Fibroblast of skin of left quadriceps (primary cell): ENCODE measurements at places on chromosomes 2 and 18.

DNA sequence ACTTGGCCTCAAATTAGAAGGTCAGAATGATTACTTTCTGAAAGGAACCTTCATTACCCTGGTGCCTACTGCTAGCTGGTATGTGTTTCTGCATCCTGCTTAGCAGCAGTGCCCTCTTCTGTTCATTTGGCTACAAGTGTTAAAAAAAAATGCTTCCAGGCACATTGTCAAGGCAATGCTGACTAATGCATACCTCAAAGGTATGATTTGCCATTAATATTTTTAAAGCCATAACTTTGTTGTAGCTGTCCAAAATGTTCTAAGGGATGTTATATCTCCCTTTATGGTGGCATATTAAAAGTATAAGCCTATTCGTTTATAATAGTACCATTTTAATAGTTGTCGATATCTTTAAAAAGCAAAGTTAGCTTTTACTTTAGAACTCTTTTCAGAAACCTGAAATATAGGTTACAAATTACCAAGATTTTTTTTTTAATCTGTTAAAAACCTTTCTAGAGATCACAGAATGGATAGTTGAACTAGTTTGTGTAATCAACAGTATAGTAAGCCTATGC, 52.0 kb upstream of the FAM171B start:
- peak; percentile 44 for DNase-seq

DNA sequence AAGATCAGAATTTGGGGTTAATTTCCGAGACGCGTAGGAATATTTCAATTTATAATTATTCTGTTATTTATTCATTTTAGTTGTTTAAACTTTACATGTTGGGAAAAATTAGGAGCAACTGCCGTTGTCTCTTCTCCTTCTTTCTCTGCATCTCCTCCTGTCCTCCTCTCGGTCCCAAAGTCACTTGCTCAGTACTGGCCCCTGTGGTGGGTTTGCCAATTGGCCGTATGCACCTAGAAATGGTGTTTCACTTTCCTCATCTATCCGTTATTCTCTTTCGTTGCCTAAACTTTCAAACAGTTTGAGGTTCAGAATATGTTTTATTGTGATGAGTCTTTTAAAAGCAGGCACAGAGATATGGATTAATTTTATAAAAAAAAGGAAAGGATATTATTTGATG, 517.9 kb downstream of the PLCL1 start:
- no peak for DNase-seq

DNA sequence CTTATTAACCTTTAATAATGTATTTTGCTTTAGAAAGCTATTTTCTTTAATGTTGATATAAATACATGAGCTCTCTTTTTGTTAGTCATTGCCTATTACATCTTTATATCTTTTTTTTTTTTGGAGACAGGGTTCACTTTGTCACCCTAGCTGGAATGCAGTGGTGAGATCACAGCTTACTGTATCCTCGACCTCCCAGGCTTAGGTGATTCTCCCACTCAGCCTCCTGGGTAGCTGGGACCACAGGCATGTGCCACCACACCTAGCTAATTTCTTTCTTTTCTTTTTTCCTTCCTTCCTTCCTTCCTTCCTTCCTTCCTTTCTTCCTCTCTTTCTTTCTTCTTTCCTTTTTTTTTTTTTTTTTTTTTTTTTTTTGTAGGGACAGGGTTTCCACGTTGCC, 15.4 kb downstream of the NAB1 start:
- DNase-seq, result no peak

DNA sequence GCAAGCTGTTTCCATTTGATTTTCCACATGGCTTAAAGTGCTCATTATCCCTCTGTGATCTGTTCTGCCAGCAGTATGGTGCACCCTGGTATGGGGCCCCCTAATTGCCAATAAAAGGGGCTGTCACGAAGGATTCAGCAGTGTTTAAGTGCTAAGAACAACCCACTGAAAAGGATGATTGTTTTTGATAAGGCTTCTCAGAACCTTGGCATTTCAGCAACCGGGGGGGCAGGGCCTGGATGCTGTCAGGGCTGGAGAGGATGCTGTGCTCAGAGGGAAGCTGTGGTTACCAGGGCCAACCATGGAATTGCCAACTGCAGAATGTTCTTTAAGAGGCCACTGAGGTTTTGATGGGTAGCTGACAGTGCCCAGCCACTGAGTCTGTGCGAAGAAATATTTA, 117.8 kb downstream of the CTIF start:
- no peak for DNase-seq

- no peak for DNase-seq
These were observed 324.1 kb upstream of the NT5C1B start for GRCh38 chr2:18913512-18913911.

GRCh38 chr18:12295389-12296086, 12.5 kb upstream of the TUBB6 start:
- DNase-seq, result no peak

GRCh38 chr2:95303191-95303919, 6.2 kb downstream of the KCNIP3 start:
- DNase-seq, result no peak

- no peak for DNase-seq
These were observed 38.2 kb downstream of the ZNF516 start for GRCh38 chr18:76456823-76457222.

DNA sequence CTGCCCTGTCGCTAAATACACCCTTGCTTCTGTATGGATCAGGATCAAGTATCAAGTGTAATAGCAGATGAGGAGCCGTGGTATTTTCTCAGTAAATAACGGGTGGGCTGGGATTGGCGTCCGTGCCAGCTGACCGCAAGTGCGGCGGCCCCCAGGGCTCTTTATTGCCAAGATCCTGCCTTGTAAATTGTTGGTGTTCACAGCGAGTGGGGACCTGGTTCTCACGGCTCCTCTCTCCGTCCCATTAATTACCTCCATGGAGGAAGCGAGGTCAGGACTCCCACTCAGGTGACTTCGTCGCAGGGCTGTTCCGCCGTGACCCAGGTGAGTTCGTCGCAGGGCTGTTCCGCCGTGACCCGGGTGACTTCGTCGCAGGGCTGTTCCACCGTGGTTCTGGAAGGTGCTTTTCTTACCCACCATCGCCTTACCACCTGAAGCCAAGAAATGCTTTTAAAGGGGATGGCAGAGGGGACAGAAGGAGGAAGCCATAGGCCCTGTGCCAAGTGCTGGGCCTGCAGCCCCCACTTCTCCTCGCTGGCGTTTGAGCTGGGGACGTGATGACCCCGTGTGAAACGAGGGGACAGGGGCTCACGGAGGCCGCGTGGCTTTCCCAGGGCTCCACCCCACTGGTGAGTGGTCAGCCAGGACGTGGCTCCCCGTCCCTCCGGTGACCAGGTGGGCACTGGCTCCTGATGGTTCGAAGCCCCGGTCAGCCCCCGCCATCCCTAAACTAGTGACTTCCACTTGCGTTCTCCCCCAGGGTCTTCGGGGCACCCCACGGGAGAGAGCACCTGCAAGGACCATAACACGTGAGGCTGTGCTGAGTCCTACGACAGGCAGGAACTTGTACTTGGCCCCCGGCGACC, 118.4 kb downstream of the TWIST2 start:
- DNase-seq, result no peak

DNA sequence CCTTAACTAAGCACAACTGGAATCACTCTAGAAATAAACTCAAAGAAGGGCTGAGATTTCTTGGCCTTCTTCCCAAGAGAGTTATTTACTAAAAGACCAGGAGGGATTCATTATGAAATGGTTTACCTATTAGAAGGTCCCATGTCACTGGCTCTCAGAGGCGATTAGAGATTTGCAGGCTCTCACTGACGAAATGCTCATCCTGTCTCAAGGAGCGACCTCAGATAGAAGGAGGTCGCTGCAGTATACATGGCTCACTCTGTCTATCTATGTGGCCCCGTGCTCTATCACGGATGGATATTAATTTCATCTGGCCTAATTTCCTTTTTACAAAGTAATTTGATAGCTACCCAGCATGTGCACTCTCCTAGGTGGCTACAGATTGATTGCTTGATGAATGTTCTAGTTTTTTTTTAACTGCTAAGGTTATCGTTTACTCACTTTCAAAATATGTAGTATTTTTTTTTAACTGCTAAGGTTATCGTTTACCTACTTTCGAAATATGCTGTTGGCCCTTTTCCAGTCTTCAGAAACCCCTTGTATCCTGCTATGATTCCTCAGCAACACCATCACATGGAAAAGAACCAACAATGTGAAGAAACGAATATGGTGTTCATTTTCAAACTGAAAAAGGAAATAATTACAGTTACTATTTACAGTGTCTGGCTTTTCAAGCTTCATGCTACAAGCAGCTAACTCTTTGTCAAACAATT, 9.1 kb downstream of the SMIM21 start:
- DNase-seq, result peak; percentile 40

- peak; percentile 71 for DNase-seq
These were observed 47.5 kb downstream of the ZFP36L2 start for GRCh38 chr2:43178602-43179542.

GRCh38 chr2:26615860-26616705, 25.1 kb downstream of the CIB4 start:
- no peak for DNase-seq

- DNase-seq, result no peak
These were observed 176.2 kb downstream of the LDLRAD4 start for GRCh38 chr18:13394801-13395200.

GRCh38 chr2:28187186-28187585, 205.5 kb upstream of the FOSL2 start:
- no peak for DNase-seq

GRCh38 chr2:5736886-5737285, 44.7 kb downstream of the SOX11 start:
- peak; percentile 67 for DNase-seq

GRCh38 chr2:25537526-25537925, 135.9 kb downstream of the DTNB start:
- DNase-seq, result no peak

GRCh38 chr2:219119422-219120043, 41.1 kb downstream of the NHEJ1 start:
- DNase-seq, result peak; percentile 10

DNA sequence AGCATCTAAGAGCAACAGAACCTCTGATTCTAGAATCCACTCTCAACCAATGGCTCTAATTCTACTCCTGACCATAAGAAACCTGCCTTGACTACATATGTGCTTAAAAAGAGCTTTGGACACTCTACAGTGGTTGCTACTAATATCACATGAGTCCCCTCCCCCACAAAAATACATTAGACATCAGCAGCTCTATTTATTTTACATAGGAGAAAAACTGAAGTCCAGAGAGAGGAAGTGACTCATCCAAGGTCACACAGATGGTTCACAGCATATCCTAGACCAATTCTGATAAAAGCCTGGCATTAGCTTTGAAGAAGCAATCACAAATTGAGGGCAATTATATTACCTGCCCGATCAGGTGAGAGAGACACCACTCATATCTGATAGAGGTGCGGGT, 49.8 kb downstream of the ALK start:
- DNase-seq, result no peak

- DNase-seq, result no peak
These were observed 127.0 kb downstream of the TTC32 start for GRCh38 chr2:19774805-19775176.

DNA sequence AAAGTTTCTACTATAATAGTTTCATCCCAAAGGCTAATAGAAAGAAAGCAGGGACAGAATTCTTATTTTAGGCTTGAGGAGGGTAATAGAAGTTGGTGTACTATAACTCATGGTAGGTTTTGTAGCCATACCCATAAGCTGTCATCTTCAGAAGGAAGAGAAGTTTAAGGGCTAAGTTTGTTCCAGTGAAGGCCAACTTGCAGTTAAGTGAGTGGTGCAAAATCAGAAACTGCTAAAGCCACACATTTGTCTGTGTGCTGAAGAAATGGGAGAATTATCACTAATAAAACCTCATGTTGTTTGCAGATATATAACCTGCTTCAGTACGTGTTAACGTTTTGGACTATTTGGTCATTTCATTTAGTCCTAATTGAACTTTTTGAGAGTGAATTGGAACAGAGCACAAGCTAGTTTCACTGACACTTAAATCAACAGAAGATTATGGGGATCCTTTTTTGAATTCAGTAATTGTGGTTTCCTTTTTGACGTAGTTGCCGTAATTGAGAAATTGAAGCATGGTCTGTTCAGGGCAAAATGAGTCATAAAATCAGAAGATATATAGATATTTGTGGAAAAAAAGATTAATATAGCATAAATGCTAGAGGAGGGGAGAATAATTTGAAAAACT, 69.1 kb downstream of the PHLPP1 start:
- DNase-seq, result no peak

- no peak for DNase-seq
These were observed 55.2 kb downstream of the RPL31 start for GRCh38 chr2:101057051-101057933.

- no peak for DNase-seq
These were observed 191.9 kb upstream of the CRIM1 start for GRCh38 chr2:36163520-36164254.

DNA sequence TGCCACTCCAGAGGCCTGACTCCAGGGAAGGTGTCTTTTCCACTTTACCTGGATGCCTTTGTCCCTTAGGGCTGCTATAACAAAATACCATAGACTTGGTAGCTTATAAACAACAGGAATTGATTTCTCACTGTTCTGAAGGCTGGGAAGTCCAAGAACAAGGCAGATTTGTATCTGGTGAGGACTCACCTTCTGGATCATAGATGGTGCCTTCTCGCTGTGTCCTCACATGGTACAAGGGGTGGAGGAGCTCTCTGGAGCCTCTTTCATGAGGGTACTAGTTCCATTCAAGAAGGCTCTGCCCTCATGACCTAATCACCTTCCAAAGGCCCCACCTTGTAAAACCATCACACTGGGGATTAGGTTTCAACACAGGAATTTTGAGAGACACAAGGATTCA, 52.1 kb downstream of the SLC4A3 start:
- no peak for DNase-seq

DNA sequence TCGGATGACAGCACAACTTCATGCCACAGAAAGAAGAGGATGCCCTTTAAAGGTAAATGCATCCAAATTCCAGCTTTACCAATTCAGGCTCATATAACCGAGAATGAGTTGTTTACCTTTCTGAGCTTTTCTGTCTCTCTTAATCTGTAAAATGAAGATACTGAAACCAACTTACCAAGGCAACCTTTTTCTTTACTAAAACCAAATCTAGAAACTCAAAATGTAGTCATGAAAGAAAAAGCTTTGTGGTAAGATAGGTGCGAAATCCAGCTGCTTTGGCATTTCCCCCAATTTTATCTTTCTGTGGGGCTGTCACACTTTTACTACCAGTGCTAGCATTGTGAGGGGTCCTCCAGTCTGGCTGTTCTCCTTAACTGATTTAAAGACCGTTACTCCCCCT, 240.4 kb downstream of the IKZF2 start:
- DNase-seq, result no peak

DNA sequence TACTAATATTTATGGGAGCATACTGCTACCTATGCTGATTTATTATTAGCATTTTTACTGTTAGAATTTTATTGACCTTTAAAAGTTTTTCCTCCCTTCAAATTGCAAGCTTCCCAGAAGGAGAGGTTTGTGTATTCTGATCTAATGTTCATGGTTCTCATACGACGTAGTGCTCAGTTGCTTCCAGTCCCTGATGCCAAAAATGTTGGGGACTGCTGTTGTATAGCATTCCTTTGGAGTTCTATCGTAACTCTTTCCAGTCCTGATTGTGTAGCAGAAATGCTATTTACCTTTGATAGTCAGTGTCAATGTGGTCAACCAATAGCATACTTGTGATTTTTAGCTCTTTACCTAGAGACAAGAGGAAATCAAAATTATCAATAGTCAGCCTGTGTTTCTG, 69.5 kb upstream of the ZSWIM2 start:
- DNase-seq, result no peak
